ENCODE measurements at places on chromosomes 1 and 21.

DNA sequence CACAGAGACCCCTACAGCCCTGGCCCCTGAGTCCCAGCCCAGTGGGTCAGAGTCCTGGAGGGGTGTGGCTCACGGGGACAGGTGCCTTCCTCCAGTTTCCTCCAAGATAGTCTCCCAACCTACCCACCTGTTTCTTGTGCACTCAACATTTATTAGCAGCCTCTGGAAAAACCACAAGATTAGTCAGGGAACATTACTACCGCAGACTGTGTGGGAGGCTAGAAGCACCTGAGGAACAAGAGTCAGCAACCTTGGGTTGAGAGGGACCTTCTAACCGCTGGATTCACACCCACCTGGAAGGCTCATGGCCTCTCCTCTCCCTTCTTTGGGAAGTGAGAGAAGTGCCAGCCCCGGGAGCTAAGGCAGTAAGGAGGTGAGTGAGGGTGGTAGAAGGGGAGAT, 22.5 kb upstream of the IKBKE start:
- no peak for DNase-seq

GRCh38 chr1:182278144-182279054, 113.2 kb downstream of the GLUL start:
- no peak for DNase-seq

GRCh38 chr1:164516591-164516990, 42.4 kb upstream of the PBX1 start:
- no peak for DNase-seq

DNA sequence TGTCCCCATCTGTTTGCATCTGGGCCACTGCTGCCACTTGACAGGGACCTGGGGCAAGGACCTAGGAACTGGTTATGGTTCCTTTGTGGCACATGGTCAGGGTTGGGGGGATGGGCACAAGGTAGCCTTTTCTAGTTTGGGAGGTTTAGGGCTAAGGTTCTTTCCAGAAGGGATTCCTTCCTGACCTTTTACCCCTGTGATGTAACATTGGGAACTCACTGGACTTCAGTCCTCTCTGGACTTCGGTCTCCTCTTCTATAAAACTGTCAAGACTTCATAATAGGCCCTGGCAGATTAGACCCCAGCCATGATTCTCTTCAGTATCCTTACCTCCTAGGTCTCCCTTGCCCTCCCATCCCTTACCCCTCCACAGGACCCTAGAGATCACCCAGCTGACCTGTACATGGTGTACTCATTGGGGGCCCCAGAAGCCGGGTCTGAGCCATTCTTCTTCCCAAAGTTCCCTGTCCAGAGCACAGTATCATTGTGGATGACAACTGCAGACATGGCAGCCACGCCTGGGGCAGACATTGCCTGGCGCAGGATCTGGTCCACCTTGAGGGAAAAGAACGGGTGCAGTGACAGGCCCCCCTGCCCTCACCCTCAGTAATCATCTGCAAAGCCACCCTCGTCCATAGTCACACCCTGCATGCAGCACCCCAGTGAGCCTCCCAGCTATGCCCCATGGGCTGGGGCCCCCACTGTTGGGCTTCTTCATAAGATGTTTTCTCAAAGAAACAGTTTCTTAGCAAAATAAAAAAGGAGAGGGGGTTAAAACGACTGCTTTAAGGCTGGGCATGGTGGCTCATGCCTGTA, 12.9 kb downstream of the LACTBL1 start:
- no peak for DNase-seq

- no peak for DNase-seq
Observed at GRCh38 chr1:29688471-29689365, 452.4 kb downstream of the PTPRU start.
